CD4-positive, alpha-beta T cell treated with Interleukin-4 for 4 hours (primary cell): ENCODE measurements at places on chromosomes 16 and 17.
A peak's percentile ranks its signal among the peaks of the same experiment; 100 is the strongest.

- no peak for DNase-seq
Measured at GRCh38 chr16:77353587-77354263, 81.1 kb downstream of the ADAMTS18 start.

DNA sequence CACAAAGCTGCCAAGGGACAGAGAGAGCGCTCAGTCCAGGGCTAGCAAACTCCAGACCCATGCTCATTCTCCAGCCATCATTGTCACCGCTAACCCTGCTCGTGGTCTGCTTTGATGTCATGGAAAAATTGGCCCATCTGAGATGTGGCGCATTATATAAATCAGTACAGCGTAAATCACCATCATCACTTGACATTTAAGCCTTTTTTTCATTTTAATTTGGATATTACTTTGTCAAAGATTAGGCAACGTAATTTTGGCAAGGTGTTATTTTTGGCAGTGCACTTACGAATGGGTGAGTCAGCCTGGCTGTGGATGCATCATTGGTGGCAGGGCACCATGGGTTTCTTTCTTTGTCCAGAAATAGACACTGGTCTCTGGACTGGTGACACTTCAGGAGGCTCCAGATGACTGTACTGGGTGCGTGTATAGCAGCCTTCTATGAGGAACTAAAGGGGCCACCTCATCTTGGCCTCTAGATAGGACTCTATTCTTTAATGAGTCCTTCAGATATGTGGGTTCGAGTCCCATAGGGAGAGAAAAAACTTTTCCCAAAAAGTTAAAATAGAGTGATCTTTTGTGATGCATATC is 166.3 kb downstream of the MSI2 start:
- no peak for DNase-seq

DNA sequence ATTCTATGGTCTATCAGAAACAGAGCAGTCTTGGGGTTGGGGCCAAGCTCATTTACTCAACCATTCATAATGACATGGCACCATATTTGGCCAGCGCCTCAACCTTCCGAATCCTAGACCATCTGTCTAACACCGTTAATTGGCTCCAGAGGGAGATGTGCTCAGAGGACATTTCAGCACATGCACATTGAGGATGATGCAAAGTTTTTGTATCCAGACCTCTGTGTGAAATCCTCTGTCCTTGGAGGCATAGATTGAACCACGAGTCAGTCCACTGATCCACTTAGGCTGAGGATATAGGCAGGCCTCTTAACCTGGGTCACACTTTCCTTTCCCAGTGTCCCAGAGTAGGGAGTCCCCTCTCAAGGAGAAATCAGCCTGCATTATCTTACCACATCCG is 85.5 kb downstream of the SHISA6 start:
- no peak for DNase-seq

GRCh38 chr16:50281391-50282009 is 15.1 kb downstream of the ADCY7 start:
- no peak for DNase-seq

DNA sequence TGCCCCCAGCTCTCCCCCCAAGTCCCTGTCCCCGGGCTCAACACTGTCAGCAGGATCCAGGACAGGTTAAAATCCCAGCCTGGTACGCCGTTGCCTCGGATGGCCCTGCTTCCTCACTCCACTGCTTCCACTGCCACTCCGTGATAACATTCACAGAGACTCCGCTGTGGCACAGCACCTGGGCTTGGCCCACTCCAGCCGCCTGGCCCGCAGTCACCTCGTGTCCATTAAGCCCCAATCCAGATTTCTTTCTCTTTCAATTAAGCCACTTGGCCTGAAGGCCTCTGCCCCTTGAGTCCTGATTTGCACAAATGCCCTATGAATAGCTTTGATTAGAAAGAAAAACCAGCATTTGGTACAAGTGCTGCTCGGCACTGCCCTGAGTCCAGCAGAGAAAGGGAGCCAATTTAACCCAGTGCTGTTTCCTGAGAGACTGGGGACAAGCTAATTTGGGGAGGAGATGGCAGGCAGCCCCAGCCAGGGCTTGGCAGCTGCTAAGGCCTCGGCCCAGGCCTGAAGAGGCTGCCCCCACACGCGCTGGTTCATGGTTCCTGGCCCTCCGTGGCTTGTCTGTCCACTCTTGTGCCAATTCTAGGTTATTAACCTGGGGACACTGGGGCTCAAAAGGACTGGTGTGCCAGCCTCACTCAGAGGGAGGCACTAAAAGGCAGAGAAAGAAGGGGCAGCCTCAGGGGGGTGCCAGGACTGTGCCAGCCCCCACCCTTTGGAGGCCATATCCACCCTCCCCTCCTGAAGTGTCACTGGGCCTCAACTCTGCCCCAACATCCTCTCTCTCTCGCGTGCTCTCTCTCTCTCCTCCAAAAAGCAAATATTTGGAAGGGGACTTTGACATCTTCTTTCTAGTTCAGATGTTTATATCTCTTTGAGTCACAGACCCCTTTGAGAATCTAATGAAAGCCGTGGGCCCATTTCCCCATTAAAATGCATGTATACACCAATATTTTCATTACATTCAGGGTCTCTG is 29.8 kb upstream of the SPPL2C start:
- no peak for DNase-seq

- DNase-seq = no peak
Measured at GRCh38 chr16:15536843-15537242, 102.5 kb downstream of the BMERB1 start.

- DNase-seq = no peak
Measured at GRCh38 chr16:11481987-11482386, 104.7 kb downstream of the LITAF start.

GRCh38 chr16:2231016-2231931 is 5.0 kb upstream of the DNASE1L2 start:
- DNase-seq = no peak

- no peak for DNase-seq
Measured at GRCh38 chr17:79891113-79891730, 52.0 kb upstream of the CBX4 start.

GRCh38 chr17:59825533-59826322 is 67.0 kb downstream of the TUBD1 start:
- peak; percentile 46 for DNase-seq

- DNase-seq = peak; percentile 47
Measured at GRCh38 chr17:78113804-78114785, 14.5 kb downstream of the TMC6 start.

- no peak for DNase-seq
Measured at GRCh38 chr16:4913130-4913773, 23.7 kb downstream of the PPL start.

- no peak for DNase-seq
Measured at GRCh38 chr17:64356776-64357175, 33.9 kb downstream of the PECAM1 start.

DNA sequence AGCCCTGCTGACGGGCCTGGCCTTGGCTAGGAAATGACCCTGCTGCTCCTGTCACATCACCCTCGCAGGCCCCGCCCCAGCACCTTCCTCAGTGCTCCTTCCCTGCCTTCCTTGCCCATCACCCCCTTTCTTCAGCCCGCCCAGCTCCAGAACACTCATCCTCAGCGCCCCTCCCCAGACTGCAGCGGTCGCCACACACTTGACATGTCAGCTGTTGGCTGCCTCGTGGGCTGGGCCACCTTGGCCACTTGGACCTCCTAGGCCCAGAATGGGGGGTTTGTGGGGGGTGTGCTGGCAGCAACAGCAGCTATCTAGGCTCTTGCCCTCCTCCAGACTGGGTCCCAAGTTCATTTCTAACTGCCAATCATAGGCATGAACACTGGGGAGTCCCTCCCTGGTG is 10.6 kb downstream of the ELMO3 start:
- DNase-seq = no peak

- no peak for DNase-seq
Measured at GRCh38 chr17:44901411-44901921, 2.2 kb upstream of the EFTUD2 start.

GRCh38 chr16:23469814-23470213 is 16.8 kb upstream of the COG7 start:
- DNase-seq = no peak

- no peak for DNase-seq
Measured at GRCh38 chr17:57811638-57812280, 38.1 kb downstream of the MRPS23 start.

GRCh38 chr17:14672830-14673229 is 371.9 kb downstream of the HS3ST3B1 start:
- DNase-seq = no peak

DNA sequence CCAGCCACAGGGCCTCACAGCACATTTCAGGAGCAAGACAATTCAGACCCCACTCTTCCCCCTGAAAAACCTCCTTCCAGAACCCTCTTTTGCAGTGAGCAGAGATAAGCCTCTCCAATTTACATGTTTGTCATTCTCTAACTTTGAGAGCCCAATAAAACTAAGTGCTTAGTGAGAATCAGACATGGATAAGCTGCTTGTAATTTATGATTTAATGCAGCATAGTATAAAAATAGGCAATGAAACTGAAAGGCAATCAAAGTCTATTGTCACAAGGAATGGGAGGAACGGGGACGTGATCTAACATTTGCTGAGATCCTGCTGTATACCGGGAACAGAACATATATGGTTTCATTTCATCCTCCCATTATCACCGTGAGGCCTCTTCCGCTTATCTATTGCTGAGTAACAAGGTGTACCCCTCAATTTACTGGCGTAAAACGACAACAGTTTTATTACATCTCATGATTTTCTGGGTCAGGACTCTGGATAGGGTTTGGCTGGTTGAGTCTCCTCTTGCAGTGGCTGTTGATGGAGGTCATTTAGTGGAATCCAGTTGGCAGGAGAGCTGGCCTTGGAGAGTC is 597.4 kb downstream of the MAF start:
- no peak for DNase-seq

DNA sequence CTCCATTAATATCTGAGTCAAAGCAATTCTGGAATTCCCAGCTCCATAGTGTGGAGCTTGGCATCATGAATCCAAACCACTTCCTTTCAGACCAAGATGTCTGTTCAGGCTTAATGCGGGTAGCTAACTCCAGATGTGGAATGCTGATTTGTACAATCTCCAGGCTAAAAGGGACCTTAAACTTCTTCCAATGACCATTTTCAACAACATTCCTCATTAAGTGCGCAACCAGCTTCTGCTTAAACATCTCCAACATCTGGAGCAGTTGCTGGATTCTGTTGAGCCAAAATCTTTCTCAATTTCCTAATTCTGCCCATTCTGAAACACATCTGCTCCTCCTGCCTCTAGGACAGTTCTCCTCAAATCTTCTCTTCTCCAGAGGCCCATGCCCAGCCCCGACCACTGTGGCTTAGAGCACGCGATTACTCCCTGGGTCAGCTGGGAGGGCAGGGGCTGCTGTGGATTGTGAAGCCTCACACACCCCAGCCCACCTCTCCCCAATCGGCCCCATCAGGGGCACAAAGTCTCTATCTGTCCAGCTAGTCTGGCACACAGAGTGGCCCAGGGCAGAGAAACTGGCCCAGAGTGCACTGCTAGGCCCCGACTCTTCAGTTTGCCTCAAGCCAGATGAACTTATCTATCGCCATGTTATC is 36.2 kb downstream of the ASPA start:
- no peak for DNase-seq

- DNase-seq = no peak
Measured at GRCh38 chr17:8847891-8848290, 19.6 kb downstream of the PIK3R6 start.

- DNase-seq = no peak
Measured at GRCh38 chr16:28003923-28004322, 59.6 kb downstream of the GSG1L start.

DNA sequence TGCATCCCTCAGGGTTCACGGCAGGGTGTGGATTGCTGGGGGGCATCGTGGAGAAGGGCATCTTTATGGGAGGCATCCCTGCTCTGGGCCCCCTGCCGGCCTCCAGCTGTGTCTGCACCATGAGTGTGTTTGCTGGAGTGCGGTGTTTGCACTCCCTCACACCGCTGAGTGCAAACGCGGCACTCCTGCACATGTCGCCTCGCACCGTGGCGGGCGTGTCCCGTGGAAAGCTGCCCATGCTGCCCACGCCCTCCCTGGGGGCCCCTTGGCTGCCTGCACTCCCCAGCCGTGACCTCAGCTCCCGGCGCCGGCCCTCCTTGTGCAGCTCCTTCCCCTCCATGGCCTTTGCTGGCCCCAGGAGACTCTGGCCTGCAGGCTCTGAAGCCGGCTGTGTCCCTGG is 74.6 kb upstream of the ZNF750 start:
- no peak for DNase-seq

DNA sequence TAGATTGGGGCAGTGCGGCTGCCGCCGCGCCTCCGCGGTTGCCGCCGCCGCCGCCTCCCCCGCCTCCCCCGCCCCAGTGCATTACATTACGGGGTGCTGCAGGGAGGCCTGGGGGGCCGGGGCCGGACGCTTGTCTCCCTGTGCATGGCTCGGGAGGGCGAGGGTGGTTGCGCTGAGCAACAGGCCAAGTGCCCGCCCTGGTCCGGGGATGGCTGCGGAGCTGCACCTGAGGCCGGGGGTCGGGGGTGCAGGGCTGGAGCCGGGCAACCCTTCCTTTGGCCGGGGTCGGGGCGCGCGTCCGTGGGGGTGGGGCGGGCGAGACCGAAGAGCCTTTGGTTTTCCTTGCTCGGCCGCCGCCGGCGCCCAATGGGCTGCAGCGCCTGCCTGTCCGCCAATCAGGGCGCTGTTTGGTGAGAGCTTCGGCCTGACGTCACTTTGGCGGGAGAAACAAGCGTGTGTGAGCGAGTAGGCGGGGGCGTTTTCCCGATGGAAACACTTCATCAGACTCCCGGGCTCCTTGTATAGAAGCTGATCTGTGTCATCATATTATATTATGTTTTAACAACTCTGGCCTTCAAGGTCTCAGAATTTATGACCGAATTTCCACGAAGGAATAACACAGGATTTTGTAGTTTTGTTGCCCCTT is 941 bp upstream of the FBXL20 start:
- peak; percentile 86 for DNase-seq

DNA sequence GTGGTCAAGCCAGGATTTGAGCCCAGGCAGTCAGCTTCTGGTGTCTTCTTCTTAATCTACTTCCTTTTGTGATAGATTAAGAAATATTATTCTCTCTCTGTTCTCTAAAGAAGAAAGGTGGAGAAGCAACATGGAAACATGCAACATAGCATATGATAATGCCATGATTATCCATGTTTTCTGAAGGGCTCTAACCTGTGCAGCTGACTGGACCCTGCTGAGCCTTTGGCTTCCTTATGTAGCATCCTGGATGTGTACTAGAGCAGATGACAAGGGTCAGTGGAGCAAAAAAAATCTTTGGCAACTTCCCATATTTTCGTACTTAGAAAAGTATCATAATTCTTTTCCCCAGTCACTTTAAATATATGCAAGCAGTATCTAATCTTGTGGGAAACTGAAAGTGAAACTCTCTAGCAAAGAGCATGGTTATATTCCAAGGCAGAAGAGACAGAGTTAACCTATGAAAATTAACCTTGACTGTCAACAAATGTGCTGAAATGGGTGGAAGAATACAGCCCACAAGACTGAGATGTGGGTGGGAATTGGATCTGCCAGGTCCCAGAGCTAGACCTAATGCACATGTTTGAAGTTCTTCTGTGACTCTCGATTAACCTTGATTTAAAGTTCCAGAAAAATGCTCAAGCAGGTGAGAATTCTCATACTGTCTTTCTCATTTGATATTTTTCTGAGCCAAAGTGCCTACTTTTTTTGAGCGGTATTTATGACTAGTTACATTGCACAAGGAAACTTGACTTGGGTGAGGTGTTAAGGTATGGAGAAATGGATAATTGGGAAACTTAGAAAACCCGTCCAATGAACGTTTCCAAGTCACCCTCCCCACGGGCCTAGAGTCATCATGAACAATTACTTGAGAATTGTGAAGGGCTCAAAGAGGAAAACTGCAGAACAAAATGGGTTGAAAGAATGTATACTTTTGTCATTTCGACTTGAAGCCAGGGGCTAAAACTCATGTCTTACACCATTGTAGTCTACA is 248.6 kb downstream of the FTO start:
- peak; percentile 12 for DNase-seq
